Kidney tubule cell (primary cell): ENCODE measurements at places on chromosomes 1 and 21.

DNA sequence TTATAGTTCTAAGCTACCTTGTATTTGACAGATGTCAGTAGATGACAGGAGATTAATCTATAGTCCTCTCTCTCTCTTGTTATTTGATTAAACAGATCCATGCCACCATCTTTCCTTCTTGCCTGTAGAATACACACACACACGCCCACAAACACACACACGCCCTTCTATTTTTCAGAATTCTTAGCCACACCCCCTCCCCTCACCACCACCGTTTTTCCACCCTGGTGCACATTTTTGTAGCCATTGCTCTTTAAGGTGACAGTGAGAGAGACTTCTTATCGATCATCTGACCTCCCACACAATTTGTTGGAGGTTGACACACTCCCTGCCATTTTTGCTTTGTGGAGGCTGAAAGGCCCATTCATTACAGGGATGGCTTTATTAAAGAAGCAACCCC, 123.2 kb downstream of the NTNG1 start:
- no peak for DNase-seq

GRCh38 chr1:154992721-154993571, 440 bp upstream of the LENEP start:
- DNase-seq, result peak; percentile 47

DNA sequence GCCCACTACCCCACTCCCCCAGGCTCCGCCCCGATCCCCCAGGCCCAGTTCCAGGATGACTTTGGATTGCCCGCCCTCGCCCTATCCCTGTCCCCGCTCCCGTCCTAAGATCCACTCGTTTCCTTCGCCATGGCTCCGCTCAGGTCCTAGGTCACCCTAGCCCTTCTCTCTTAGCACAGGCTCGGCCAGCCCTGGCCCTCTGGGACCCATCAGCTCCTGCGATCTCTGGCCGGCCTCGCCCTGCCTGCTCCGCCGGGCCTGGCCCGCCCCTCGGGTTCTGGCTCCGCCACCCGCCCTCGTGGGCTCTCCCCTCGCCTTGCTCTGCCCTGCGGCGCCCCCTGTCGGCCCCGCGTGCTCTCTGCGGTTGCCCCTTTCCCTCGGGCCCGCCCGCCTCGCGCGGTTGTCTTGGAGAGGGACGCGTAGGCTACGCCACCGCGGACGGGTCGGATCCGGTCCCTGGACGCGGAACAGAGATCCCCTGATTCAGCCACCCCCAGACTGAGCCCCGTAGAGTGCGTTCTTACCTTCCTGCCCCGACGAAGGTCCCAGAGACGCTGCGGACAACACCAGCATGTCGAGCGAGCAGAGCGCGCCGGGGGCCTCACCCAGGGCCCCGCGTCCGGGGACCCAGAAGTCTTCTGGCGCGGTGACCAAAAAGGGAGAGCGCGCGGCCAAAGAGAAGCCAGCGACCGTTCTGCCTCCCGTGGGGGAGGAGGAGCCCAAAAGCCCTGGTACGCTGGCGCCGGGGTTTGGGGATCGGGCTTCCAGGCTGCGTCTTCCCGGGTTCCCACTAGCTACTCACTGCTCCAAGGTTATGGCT, at the start of gene LRRC71:
LRRC71 (plus strand) TSS at position 400 of the 820 bp plus-strand sequence; CDS start at position 572, 172 bp downstream.
- peak; percentile 79 for DNase-seq

- no peak for DNase-seq
Measured at GRCh38 chr1:19381261-19381660, 69.1 kb downstream of the SLC66A1 start.

DNA sequence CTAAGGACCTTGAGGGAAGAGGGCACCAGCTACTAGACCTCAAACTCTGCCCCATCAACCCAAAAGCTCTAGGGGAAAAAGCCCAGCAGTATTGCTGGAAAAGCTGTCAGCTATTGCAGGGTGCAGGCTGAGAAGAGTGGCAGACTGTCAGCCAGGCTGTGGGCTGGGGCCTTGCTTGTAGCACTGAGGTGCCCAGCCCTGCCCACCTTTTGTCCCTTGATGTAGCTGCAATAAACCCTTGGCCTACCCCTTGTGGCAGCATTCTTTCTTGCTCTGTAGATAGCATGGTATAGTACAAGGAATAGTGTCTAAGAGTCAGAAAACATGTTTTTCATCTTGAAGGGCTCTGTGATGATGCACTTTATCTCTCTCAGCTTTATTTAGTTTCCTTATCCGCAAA, 39.4 kb downstream of the CDC14A start:
- DNase-seq, result no peak

- DNase-seq, result peak; percentile 55
Measured at GRCh38 chr1:201505503-201505890, 1.4 kb downstream of the CSRP1 start.

- no peak for DNase-seq
Measured at GRCh38 chr1:214856843-214857242, 225.7 kb upstream of the KCNK2 start.

GRCh38 chr21:45482899-45483821, 59.1 kb downstream of the SLC19A1 start:
- no peak for DNase-seq
